SW480 (cell line): ENCODE measurements at places on chromosomes 5 and 9.

GRCh38 chr9:99582814-99583213 lies 238.9 kb upstream of the NR4A3 start:
- no peak for DNase-seq

- no peak for DNase-seq
Measured at GRCh38 chr5:83955916-83956315, 235.3 kb upstream of the HAPLN1 start.

- DNase-seq, result no peak
Measured at GRCh38 chr5:15373151-15373550, 126.8 kb upstream of the FBXL7 start.

DNA sequence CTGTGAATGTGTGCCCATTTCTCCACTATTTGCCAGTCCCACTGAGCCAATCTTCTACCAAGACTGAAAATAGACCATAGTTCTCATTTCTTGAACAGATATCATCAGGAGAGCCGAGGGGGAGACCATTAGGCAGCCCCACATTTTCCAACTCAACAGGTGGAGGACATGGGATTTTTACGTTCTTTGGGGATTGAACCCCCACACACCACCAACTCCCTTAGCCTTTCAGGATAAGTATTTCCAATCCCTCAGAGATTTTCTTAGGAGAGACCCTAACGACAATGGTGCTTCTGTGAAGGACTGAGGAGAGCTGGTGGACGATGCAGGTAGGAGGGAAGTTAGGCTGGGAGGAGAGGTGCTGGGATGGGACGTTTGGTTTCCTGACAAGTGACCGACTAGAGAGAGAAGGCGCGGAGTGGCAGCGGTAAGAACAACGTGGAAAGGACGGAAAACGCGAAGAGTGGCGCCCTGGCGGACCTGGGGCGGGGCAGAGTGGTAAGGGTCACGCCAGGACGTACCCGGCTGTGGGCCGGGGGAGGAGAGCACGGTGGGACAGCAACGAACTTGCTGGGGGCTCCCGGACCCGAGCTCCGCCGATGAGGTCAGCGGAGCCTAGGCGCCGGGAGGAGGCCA lies 681 bp upstream of the CHSY3 start:
- peak; percentile 17 for DNase-seq

- DNase-seq, result no peak
Measured at GRCh38 chr5:103407402-103407801, 148.8 kb downstream of the MACIR start.

- DNase-seq, result no peak
Measured at GRCh38 chr5:152427721-152428120, 22.6 kb upstream of the NMUR2 start.

DNA sequence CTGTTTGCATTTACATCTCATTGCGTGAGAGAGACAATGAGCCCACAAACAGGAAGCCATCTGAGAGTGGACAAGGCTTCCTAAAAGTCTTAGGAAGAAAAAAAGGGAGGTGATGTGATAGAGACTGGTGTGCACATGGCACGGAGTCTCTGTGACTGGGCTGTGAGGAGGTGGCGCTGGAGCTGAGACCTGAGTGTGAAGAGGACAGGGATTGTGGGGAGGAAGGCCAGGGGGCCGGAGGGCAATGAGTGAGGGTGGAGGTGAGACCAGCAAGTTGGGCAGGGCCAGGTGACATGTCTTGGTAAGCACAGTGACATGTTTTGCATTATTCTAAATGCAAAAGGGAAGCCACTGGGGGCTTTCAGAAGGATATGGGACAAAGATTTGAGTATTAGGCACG lies 45.0 kb downstream of the TSPAN17 start:
- DNase-seq, result no peak
